ENCODE measurements at places on chromosomes 2 and 18. TPM values are rescaled to one million over a fixed set of nuclear protein-coding genes. Genes with fewer than 3 reads are reported as not detected.

The CAD gene
- total RNA-seq: 69.8 TPM

The LONRF2 gene
- not detected for total RNA-seq

The M1AP gene
- not detected for total RNA-seq

The TANC1 gene
- 92.6 TPM for total RNA-seq

The TMEM247 gene
- total RNA-seq: not detected

The CRYGD gene
- total RNA-seq: not detected

All from dermis blood vessel endothelial cell (primary cell).